ENCODE measurements at places on chromosomes 7 and 10. TPM values are rescaled to one million over a fixed set of nuclear protein-coding genes. Genes with fewer than 3 reads are reported as not detected.

DNA sequence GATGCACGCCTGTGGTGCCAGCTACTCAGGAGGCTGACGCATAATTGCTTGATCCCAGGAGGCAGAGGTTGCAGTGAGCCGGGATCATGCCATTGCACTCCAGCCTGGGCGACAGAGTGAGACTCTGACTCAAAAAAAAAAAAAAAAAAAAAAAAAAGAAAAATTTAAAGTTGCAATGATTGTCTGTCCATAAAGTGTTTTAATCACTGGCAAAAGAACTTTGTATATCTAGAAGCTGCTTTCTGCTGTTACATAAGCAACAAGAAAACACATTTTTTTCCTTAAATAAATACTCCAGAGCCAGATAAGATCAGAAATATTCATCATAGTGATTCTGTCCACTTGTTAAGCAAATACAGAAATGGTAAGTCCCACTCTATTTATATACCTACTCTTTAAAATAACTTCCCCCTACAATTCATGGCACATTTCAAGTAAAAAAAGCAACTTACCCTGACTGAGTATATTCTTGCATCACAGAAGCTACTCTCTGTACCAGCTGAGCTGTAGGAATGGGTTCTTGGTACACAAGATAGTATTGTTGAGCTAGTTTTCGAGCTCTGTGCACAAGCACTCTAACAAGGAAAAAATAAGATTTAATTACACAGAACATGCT is 7.6 kb downstream of the PSMA2 start:
- DNase-seq, result no peak

DNA sequence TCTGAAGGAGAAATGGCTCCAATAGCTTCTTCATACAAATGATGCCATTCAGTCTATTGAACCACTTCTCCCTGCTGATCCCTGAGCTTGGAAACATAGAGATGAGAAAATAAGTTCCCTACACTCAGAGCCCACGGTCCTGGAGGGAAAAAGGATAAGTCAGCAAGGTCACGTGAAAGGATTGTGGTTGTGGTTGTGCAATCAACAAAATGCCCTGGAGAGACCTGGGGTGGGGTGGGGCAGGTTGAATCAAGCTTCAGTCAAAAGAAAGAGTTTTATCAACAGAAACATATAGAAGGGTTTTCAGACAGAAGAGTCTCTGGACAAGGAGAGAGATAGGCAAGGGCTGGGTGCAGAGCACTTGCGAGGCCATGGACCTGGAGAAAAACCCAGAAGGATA is 30.1 kb downstream of the C10orf90 start:
- DNase-seq, result no peak

GRCh38 chr7:1354661-1355567 is 104.4 kb downstream of the MICALL2 start:
- DNase-seq, result no peak

Gene ANKRD61
- 0.06 TPM for polyA plus RNA-seq

DNA sequence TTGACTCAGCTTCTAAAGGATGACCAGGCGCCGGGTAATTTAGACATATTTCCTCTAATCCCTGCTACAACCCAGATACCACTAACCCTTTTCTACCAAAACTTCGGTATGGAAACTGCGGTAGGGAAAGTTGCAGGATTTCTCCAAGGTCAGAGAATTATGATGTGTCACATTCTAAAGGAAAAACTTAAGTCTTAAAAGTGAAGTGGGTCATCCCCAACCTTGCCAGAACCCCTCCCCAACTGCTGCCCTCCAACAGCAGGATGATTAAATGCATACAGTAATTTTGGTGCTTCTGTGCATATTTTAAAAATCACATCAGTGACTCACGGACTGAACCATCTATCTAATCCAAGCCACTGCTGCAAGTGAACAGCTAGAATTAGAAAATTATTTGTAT is 52.7 kb downstream of the GRB10 start:
- no peak for DNase-seq

- no peak for DNase-seq
Measured at GRCh38 chr7:40330408-40330807, 195.6 kb downstream of the SUGCT start.

DNA sequence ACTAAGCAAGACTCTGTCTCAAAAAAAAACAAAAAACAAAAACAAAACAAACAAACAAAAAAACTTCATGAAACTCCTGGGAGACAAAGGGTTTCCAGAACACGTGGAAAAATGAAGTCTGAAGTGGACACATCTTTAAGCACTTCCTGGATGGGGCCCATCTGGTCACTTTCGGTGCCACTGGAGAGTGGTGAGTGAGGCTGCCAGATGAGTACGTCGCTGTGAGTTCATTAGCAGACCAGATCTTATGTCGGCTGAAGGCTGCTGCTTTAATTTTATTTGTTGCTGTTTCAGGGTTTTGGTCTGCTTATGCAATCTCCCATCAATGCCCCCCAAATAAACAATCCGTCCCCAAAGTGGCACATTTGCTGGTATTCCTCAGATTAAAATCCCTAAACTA is 64.4 kb downstream of the NPTX2 start:
- DNase-seq, result no peak

Gene SPDYE2
- polyA plus RNA-seq, result 0.14 TPM

DNA sequence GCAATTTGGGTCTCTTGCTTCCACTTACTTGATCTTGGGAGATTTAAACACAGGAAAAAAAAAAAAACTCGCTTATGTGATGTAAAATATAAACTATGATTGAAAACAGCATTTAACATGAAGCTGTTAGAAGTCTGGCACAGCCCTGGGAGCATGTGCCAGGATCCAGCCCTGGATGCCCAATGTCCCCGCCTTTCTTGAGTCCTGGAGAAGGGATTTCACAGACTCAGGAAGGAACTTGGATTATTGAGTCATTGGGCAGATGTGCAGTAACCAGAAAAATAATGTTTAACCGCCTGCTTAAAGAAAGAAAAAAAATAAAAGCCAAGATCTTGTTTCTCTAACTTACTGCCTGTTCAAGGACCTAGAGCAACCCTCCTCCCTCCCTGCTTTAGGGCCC is 3.7 kb upstream of the JCAD start:
- DNase-seq, result no peak

GRCh38 chr10:114373631-114374030 is 30.7 kb downstream of the AFAP1L2 start:
- no peak for DNase-seq

GRCh38 chr10:5565671-5566581 is 41.2 kb downstream of the CALML3 start:
- no peak for DNase-seq

GRCh38 chr7:81415181-81415580 is 354.7 kb downstream of the HGF start:
- no peak for DNase-seq

DNA sequence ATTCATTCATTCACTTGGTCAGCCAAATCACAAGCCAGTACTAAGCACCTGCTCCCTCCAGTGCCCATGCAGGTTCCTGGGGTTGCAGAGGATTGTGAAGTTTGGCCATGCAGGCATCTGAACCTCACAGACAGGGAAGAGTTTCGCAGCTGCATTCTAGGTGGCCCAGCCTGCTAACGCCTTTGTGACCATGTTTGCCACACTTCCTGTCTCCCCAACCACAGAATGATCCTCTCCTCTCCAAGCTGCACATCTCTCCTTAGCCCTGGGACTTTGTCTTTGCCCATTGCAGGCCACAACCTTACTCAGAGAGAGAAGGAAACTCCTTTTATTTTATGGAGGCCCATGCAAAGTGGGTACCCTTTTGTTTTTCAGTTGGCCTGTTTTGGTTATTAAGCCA is 31.8 kb downstream of the EPDR1 start:
- no peak for DNase-seq

- DNase-seq, result no peak
Measured at GRCh38 chr7:127828843-127829500, 177.0 kb downstream of the SND1 start.

DNA sequence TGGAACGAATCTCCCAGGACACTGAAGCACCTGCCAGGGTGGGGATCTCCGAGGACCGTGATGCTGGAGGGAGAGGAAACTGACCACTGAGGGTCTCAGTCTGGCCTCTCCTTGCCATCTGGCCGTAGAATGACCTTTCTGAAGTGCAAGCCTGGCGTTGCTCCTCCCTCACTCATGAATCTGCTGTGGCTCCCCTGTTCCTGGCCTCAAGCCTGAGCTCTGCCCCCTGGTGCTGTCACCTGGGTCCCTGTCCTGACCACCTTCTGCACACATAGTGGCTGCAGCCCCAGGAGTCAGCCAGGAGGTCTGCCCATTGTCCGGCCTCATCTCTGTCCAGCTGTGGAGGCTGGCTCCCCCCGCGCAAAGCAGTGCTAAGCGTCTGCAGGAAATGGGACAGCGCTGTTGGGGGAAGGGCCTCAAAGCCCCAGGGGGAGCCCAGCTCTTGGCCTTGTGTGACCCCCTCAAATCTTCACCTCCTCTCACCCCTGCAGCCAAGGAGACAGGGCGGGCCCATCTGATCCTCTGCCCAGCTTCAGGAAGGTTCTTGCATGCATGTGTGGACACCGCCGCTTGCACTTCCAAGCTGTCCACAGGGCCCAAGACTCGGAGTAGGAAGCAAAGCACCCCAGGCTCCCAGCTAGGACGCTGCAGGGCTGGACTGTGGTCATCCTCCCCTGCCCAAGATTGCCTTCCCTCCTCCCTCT is 65.7 kb downstream of the MYL10 start:
- no peak for DNase-seq

- no peak for DNase-seq
Measured at GRCh38 chr10:78339251-78339650, 305.6 kb downstream of the RPS24 start.

- no peak for DNase-seq
Measured at GRCh38 chr10:125340903-125341302, 180.5 kb upstream of the CTBP2 start.

- no peak for DNase-seq
Measured at GRCh38 chr10:71796749-71797405, 23.6 kb upstream of the VSIR start.

DNA sequence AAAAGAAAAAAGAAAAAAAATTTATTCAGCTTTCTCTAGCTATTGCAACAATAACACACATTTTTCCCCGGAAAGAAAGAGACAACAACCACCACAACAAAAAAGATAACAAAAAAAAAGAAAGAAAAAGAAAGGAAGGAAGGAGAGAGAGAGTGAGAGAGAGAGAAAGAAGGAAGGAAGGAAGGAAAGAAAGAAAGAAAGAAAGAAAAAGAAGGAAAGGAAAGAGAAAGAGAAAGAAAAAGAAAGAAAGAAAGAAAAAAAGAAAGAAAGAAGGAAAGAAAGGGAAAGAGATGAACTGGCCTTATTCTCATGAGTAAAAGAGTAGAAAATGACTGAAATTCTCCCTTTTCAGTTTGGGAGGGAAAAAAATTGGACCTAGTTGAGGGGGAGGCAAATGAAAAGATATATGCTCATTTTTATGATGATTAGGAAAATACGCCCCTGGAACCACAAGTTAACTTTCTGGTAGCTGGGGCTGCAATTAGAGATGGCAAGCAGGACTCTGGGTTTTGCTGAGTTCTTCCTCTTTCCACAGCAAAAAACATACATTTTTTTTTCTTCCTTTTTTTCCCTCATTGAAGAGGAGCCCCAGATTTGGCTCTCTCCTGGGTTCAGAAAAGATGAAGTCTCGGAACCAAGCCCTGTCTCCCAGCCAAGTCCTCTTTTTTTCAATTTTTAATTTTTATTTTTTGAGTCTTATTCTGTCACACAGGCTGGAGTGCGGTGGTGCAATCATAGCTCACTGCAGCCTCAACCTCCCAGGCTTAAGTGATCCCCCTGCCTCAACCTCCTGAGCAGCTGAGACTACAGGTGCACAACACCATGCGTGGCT is 12.6 kb upstream of the PRDX3 start:
- no peak for DNase-seq

- DNase-seq, result peak; percentile 57
Measured at GRCh38 chr7:2157473-2158279, 75.1 kb downstream of the MAD1L1 start.

DNA sequence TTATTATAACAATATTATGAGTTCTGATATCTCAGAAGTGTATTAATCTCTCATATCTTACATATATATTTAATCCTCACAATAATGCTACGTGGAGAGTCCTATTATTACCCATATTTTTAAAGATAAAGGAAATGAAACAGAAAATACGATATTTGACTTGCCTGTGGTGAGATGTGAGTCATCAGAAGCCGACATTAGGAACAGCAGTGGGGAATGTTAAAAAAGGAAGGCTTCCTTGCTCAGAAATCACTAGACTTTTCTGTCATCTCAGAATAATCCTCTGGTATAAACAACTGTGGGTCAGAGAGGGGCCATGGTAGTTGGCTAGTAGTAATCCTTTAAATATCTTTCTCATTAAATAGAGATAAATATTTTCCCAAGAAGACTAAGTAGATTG is 402.3 kb upstream of the PCDH15 start:
- no peak for DNase-seq
